ENCODE measurements at places on chromosomes 7 and 10.

DNA sequence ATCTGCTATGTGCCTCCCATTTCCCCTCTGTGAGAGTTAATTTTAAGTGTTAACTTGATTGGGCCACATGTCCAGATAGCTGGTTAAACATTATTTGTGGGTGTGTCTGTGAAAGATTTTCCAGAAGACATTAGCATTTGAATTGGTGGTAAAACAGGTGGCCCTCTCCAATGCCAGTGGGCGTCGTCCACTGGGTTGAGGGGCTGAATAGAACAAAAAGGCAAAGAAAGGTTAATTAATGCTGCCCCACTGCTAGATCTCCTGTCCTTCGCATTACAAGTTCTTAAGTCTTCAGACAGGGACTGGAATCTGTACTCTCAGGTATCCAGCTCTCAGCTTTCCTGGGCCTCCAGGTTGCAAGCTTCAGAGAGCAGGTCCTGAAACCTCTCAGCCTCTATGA lies 1160.9 kb upstream of the LRRN3 start:
- DNase-seq: no peak

DNA sequence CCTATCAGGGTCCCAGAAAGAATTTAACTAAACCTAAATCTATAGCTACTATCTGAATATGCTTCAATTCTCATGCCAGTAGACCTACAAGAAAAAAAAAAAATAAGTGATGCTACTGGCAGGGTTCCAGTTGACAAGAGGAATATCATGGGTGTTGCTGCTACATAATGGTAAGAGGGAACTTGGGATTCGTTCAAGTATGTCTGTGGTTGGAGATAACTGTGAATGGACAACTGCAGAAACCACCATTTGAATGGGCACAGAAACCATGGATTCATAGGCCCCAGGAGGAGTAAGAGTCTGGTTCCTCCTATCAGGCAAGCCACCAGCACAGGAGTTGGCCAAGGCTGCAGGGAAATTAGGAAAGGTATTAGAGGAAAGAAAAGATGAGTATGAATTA lies 287.6 kb upstream of the HGF start:
- no peak for DNase-seq

DNA sequence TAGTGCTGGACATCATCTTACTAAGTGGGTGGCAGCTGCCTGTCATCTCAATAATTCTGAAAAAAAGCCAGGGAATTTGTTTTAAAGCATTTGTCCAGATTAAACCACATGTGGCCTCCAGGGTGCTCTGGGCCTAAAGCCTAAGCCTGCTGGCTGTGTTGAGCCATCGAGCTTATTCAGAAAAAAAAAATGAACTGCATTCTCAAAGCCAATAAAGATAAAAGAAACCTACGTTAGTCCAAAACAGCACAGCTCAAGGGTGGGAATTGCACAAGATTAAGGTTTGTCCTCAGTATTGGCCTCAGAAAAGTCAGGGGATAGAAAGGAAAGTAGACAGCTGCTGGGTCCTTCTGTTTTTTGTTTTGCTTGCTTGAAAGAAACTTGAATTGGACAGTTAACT lies 22.6 kb upstream of the PRTFDC1 start:
- no peak for DNase-seq

- DNase-seq: no peak
Observed at GRCh38 chr7:151743481-151743983, 133.4 kb downstream of the PRKAG2 start.

DNA sequence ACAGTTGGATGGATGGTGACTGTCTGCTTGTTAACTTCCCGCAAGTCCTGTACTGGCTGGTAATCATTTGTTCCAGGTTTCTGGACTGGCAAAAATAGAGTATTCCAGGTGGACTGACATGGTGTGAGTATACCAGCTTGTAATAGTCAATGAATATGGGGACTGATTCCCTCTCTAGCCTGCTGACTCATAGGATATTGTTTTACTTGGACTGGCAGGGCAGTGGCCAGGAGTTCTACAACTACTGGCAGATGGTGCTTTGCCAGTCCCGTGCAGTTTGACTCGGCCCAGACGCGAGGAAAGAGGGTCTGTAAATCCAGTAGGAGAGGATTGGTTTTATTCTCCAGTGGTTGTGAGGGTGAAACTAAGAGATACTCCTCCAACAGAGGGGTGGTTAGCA lies 78.0 kb downstream of the PRR15 start:
- DNase-seq: no peak

DNA sequence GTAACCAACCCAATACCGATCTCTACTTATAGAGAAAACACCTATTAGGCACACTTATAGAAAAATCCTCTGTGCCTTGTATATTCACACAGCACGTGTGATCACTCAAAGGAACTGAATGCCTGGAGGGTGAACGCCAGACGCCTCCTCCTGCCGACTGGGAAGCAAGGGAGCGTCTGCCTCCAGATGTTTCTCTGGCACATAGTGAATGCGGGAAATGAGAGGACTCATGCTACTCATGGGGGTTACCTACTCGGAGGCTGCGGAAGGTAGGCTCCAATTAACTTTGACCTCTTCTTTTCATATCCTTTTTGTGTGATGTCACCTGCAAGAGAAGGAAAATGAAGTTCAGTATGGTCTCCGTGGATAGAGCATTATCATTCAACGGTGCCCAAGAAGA lies 203.3 kb downstream of the DIP2C start:
- no peak for DNase-seq

- DNase-seq: no peak
Observed at GRCh38 chr7:141460781-141461715, 90.2 kb upstream of the AGK start.

GRCh38 chr7:100208911-100209408 lies 10.8 kb upstream of the PVRIG start:
- DNase-seq: no peak

- DNase-seq: no peak
Observed at GRCh38 chr7:132959891-132960290, 122.0 kb downstream of the CHCHD3 start.

- no peak for DNase-seq
Observed at GRCh38 chr7:152180587-152180986, 155.1 kb downstream of the GALNT11 start.

DNA sequence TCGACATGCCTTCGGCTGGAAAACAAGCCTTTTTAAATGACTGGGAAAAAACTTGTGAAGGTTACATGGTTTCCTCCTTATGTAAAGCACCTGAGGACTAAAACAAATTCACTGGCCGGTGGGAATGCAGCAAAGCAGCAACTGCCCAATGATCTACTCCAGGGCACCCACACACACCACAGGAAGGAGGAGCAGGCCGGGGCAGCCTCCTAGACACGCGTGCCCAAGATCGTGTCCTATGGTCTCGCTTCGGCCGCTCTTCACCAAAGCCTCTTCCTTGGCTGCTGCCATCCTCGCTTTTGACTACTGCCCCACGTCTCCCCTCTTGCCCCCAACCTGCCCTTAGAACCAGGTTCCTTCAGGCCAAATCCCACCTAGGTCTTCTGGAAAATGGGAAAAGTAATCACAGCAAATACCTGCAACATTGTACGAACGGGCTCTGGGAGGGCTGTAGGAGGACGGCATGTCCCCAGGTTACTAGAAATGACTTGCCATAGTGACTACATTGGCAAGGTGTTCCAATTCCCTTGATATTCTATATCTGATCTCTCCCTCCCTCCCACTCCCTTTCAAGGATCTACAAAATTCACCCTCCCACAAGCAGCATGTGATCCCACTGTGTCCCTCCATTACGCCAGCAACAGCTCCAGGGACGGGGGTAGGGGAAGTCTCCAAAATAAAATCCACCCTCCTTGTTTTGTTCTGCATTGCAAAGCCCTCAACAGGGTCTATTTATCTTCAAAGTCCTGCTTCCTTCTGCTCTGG lies 84.9 kb downstream of the RNF216 start:
- DNase-seq: no peak

GRCh38 chr7:84354866-84355265 lies 160.3 kb upstream of the SEMA3A start:
- no peak for DNase-seq

GRCh38 chr7:55024776-55025175 lies 6.0 kb downstream of the EGFR start:
- DNase-seq: no peak

DNA sequence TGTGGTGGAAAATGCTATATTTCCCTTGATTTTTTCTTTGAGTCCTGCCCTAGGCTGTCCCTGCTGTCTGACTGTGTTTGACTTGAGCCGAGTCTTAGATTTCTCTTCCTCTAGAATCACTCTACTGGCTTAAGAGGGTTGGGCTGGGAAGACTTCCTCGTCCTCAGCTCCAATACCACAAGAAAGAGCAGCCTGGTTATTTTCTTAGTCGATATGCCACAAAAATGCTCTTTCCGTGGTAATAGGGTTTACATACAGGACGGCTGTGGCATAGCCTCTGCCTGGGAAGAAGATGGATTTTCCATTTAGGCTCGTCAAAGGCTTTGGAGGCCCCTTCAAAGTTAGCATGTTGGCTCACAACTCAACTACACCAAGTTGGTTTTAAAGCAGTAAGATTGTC lies 212.0 kb upstream of the IGFBP3 start:
- DNase-seq: no peak

DNA sequence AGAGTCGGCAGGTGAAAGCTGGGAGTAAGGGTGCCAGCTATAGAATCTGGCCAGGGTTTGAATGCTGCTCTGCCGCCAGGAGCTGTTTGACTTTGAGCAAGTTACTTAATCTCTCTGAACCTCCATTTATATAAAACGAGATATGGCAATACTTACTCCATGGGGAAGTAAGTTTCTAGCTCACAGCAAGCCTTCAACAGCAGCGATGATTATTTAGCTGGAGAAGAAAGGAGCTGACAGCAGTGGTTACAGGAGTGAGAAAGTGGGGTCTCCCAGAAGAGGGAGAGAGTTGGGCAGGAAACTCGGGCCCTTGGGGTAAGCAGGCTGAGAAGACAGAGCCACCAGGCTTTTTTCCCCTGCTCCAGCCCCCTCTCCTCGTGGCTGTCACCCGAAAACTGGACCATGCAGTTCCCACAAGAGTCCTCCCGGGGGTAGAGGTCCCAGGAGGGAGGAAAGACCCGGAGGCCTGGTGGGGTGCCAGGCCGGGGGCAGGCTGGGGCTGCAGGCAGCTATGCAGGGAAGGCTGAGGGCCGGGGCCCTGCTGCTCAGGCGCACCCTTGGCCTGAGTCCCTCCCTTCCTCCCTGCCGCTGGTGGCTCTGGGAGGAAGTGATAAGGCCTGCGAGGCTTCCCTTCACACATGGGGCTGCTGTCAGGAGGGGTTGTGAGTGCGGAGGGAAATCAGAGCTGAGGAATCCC lies 3.5 kb downstream of the NOS3 start:
- peak; percentile 85 for DNase-seq

GRCh38 chr10:133143546-133143945 lies 16.5 kb upstream of the KNDC1 start:
- no peak for DNase-seq

DNA sequence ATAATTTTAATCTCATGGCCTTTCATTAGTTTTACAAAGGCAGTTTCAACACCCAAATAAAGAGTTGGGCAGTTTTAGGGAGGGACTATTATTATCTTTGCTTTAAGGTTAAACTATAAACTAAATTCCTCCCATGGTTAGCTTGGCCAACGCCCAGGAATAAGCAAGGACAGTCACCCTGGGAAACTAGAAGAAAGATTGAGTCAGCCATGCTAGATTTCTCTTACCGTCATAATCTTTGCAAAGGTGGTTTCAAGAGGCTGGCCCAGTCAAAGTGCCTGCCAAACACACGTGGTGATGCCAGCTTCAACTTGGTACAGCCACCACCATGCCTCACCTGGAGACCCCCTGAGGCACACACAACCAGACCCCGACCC lies 317.4 kb upstream of the SP8 start:
- no peak for DNase-seq

DNA sequence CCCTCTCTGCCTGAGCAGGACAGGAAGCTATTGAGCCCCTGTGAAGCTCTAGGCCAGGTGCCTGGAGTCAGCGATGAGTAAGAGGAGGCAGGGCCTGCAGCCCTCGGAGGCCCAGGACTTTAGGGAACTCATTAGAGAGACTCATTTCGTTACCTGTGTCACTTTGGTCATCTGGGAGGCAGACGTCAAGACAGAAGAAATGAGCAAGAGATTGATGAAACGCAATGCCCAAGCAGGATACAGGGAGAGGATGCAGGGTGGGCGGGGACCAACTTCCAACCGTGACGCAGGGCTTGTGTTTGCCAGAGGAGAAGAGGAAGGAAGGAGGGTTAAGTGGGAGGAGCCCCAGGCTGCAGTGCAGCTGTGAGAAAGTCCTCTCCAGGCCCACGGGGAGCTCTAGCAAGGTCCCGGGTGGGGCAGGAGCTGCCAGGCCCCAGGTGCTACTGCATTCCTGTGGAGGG lies 26.4 kb upstream of the GNA12 start:
- peak; percentile 42 for DNase-seq

Data from GF-D8 (cell line).